GF-D8 (cell line): ENCODE measurements at places on chromosomes 12 and 14.

DNA sequence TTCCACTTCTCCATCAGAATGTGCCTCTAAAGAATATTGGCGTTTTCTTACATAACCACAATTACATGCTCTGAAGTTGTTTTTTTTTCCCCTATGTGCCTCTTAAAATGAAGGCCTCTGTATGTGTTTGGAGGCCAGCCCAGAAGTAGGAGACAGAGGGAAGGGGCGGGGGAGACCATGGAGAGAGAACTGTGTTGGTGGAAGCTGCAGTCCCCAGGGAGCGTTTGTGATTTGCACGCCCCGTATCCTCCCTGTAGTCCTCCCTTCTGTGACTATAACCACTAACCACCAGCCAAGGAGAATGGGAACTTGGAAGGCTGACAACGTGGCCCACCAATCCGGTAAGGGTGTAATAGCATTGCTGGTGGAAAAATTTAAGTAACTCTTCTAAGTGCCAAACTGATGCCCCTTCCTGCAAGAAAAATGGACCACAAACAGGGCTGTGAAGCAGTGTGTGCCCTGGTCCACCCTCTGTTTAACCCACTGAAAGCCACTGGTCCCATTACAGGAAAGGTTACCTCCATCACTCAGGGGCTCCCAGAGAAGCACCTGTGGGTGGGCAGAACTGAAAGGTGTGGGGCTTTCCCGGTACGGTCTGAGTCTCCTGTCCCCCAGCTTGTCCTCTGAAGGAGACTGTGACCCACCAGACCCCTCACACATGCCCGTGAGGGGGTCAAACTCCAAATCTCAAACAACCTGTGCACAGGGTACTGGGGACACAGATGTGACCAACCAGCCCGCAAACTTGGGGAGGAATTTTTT is 36.8 kb downstream of the CCDC88C start:
- DNase-seq = peak; percentile 67

DNA sequence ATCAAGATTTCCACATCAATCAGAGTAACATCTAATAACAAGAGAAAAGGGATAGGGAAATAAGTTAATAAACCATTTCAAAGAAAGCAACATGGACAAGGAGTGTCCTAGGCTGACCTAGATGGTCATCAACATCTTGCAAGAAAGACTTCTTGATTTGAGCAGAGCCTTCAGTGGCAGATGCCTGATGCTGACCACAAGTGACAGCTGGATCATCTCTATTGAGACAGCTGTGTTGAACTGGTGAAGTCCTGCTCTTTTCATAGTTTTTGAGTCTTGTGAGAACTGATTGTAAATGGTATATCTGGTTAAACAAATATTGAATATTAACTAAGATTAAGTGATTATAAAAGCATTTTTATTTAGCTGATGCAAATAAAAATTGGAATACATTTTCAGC is 1083.6 kb upstream of the LRFN5 start:
- DNase-seq = no peak

GRCh38 chr12:28023156-28023887 is 50.8 kb upstream of the PTHLH start:
- no peak for DNase-seq

- no peak for DNase-seq
Measured at GRCh38 chr14:44383636-44384035, 123.4 kb downstream of the FSCB start.

GRCh38 chr14:103558071-103558882 is 4.2 kb downstream of the BAG5 start:
- peak; percentile 30 for DNase-seq

GRCh38 chr14:44053422-44053821 is 453.7 kb downstream of the FSCB start:
- no peak for DNase-seq

DNA sequence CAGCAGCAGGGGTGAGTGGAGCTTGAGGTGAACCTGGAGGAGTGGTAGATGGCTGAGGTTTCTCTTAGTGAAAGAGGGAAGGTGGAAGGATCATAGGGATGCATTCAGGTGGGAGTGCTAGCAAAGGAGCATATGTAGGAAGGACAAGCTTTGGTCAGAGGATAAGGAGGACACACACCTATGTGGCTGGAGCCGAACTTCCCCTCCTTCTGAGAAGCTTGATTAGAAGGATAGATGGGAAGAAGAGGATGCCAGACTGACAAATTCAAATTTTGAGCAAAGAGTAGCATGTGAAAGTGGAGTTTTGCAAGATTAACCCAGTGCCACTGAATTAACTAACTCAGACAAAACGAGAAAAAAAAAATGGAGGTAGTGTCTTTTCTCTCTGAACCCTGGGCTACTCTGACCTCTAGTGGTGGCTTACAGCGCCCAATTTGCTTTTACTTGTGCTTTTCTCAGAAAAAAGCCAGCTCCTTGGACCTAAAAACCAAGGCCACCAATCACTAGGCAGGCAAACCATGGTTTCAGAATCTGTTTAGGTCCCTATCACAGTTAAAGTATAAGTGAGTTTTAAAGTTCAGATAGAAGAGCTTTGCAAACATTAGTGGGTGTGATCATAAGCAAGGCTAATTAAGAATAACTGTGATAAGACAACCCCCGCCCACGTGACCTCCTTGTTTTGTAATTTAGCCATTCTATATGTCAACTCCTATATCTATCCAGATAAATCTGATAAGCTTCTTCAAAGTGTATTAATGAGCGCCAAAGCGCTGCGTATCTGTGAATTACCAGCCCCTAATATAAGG is 15.5 kb downstream of the EMP1 start:
- no peak for DNase-seq

DNA sequence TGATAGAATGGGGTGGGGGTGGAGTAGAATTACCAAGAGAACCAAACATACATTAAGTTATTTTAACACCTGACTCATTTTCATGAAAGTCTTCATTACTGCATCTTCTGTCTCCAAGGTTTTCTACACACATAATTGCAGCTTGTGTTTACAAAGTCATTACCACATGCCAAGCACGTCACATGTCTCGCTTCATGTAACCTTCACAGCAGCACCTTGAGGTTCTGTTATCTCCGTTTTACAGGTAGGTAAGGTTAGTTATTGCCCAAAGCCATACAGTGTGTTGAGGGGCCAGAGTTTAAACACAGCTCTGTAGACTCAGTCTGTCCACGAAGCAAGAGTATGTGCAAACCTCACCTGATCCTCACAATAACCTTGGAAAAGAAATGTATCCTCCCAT is 64.3 kb upstream of the RBM19 start:
- no peak for DNase-seq

- no peak for DNase-seq
Measured at GRCh38 chr12:104677441-104678089, 220.8 kb downstream of the CHST11 start.

DNA sequence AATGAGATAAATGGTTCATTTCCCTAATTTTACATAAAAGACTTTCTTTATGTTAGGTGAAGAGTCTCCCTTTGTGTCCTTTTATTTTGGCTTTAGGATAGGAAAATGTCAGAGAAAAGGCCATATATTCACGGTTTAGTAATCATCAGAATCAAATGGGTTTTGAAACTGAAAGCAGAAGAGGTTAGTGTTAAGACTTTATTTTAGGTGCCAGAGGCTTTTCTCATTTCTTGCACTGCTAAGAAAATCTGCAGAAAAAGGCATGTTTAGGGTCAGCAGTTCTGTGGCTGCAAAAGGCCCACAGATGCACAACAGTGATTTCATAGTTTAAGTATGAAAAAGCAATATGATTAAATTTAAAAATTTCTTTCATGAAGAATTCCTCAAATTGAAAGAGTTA is 80.4 kb upstream of the SINHCAF start:
- DNase-seq = no peak

DNA sequence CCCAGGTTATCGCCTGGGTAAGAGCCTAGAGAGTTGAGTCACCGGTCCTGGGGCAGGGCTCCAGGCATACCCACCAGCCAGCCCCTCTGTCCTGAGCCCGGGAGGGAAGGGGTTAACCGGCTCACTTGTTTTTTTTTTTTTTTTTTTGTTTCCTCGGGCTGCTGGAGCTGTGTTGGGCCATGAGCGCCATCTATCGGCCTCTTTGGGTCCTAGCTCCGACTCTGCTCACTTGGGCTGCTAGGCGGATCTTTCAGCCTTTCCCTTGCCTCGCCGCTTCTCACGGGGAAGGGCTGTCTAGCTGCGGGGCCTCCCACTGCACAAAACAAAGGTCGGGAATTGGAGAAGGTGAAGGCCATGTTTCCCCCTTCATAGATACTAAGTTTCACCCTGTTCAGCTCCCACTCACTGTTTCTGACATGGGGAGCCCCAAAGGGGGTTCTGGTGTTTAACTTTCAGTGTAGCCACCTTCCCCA is 2.8 kb upstream of the SMUG1 start:
- DNase-seq = peak; percentile 62
